Activated T-cell treated with anti-CD3 and anti-CD28 coated beads for 24 hours (primary cell): ENCODE measurements at places on chromosomes 7 and 10.

GRCh38 chr10:129849452-129849750 lies 114.7 kb downstream of the EBF3 start:
- DNase-seq: no peak

- no peak for DNase-seq
These were observed 89.5 kb upstream of the CCDC6 start for GRCh38 chr10:59995862-59996261.

DNA sequence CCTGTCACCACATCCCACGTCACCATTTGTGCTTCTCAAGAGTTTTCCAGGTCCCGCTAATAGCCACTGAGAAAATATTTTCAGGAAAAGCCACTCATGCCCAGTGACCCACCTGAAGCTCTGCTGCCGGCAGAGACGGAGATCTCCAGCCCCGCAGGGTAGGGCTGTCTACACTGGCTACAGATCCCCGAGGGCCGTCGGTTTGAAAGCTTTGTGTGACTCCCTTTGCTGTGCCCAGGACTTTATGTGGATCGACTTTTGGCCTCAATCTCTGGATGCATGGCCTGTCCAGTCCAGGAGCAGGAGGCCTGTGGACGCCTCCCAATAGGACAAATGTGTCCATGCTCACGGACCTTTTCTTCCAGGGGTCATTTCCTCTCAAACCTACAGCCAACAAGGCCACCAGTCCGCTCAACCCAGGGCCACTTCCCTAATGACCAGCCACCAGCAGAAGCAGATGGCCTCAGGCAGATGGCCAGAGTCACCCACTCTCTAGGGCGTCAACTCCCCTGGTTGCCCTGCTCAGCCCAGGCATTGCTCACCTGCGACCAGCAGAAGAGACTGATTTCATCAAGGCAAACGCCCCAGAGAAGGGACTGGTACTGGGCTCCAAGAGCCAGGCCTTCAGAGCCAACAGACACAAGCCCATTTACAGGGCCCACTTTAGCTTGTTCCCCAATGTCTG lies 76.4 kb downstream of the OAT start:
- DNase-seq: no peak

- DNase-seq: no peak
These were observed 7.3 kb downstream of the TSPAN15 start for GRCh38 chr10:69458430-69459100.

GRCh38 chr10:100887761-100888296 lies 24.9 kb upstream of the SLF2 start:
- DNase-seq: no peak

- no peak for DNase-seq
These were observed 23.6 kb downstream of the GNA12 start for GRCh38 chr7:2820508-2820934.

DNA sequence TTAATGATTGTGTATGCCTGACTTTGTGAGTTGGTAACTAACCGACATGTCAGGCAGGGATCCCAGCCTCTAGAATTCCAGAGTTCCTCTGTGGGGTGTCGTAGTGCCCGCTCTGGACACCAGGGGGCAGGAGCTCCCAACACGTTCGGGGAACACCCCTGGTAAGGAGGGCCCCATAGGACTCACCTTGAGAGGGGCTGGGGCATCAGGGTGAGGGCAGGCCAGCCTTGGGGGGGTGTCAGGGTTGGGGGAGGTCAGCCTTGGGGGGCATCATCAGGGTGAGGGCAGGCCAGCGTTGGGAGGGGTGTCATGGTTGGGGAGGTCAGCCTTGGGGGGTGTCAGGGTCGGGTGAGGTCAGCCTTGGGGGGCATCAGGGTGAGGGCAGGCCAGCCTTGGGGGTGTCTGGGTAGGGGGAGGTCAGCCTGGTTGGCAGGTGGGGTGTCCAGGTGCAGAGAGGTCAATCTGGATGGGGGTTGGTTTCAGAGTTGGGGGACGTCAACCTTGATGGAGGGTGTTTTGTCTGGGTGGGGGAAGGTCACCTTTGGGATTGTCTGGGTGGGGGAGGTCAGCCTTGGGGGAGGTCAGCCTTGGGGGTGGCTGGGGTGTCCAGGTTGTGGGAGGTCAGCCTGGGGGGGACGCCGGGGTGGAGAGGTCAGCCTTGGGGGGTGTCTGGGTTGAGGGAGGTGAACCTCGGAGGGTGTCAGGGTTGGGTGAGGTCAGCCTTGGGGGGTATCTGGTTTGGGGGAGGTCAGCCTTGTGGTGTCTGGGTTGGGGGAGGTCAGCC lies 45.6 kb upstream of the SUN1 start:
- DNase-seq: peak; percentile 56

DNA sequence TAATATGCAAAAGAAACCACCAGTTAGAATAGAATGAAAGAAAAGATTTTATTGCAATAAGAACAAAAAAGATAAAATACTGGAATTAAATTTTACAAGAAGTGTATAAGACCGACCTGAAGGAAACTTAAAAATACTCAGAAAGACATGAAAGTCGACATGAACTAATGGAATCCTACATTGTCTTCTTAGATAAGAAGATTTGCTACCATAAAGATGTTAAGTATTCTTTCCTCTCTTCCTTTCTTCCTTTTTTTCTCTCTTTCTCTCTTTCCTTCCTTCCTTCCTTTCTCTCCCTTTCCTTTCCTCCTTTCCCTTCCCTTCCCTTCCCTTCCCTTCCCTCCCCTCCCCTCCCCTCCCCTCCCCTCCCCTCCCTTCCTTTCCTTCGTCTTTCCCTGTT lies 6.5 kb downstream of the TAS2R60 start:
- no peak for DNase-seq

DNA sequence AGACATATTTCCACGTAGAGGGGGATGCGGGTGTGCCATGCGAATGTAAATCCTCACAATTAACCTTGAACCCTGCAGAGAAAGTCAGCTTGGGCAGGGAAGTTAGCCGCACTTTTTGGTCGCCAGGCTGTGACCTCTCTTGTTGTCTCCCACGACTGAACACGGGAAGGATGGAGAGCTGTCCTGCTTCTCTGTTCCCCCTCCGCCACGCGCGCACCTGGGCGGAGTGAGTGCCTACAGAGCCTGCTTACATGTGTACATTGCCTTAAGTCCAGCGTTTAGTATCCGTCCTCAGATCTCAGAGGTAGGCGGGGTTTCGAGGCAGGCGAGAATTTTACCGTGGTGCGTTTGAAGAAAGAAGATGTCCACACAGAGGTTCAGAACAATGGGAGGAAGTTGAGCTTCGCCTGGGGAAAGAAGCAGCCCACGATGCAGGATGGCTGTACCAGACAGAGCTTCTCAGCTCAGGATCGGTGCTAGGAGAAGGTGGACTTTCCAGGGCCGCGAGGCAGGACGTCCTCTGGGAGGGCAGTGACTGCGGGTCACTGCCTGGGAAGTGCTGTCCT lies 482 bp upstream of the ERCC6 start:
- peak; percentile 2 for DNase-seq

GRCh38 chr7:44087911-44088838 lies 5.8 kb upstream of the POLM start:
- no peak for DNase-seq
